ENCODE measurements at places on chromosomes 3 and 15. TPM values are rescaled to one million over a fixed set of nuclear protein-coding genes. Genes with fewer than 3 reads are reported as not detected.

SLC9C1 gene
- not detected for total RNA-seq

SERPINI2 gene
- not detected for total RNA-seq

GOLGA6L9 gene
- 0.76 TPM for total RNA-seq

PLSCR5 gene
- not detected for total RNA-seq

DNA sequence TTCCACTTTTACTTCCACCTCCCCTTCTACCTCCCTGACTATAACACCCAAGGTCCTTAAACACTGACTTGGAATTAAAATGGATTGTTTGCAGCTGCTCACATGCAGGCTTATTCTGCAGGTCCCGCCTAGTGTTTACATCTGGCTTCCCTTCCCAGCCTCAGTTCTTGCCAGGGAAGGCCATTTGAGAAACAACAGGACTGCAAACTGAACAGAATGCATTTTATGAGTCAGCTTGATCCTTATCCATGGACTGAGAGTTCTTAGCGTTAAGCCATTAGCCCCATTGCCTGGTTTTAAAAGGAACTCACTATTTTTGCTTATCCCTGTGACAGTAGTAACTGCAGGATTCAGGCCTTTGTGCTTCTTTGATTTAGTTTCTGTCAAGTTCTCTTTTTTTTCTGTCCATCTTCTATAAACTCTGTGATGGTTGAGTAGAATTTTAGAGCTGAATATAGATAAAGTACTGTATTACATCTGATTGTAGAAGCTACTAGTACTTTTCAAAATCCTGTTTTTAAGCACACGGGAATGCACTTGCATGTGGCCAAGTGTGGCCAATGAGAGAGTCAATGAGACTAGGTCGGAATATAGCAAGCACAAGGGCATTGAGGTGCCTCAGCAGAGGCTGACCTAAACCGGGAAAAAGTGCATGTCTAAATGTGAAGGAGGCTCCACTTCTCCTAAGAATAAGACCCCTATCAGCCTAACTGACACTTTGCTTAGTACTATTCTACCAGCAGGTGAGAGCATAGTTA is 106.4 kb downstream of the TUSC7 start:
- DNase-seq: peak; percentile 35

DNA sequence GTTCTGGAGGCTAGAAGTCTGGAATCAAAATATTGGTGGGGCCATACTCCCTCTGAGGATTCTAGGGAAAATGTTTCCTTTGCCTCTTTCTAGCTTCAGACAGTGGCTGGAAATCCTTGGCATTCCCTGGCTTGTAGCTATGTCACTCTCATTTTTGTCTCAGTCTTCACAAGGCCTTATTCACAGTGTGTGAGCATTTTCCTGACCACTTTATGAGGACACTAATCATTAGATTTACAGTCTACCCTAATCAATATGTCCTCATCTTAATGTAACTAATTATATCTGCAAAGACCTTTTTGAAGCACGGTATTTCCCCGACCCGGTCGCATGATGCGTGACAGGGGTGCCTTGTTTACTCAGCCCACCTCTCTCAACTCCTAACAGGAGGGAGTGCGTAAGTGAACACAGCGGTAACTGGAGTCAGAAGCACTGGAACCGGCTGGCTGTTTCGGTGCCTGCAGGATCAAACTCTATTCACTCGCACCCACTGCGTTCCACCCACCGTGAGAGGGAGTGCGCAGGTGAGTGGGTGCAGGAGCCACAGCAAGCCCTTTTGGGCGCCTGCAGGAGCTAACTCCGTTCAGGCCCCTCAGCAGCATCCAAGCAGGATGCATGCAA is 155.0 kb downstream of the EPHA3 start:
- no peak for DNase-seq

- peak; percentile 65 for DNase-seq
These were observed 54.5 kb upstream of the GOLGA6B start for GRCh38 chr15:72599855-72600464.

DNA sequence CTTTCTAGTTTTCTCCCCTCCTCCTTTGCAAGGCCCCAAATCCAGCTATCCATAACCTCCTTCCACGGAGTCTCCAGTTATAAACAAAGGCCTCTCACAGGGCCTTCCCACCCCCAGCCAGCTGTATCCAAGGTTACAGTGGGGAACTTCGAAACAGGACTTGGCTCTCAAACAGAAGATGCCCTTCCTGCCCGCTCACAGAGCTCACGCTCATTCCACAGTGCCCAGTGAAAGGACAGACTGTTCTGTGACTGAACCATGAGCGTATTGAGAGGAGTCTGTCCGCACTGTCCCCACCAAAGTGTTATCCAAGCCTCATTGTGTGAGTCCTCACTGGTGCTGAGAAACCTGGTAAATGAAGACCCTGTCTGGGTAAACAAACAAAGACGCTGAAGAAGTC is 35.4 kb downstream of the ARHGAP31 start:
- DNase-seq: no peak

- peak; percentile 14 for DNase-seq
These were observed 47.1 kb upstream of the MAPKBP1 start for GRCh38 chr15:41727143-41727542.

DNA sequence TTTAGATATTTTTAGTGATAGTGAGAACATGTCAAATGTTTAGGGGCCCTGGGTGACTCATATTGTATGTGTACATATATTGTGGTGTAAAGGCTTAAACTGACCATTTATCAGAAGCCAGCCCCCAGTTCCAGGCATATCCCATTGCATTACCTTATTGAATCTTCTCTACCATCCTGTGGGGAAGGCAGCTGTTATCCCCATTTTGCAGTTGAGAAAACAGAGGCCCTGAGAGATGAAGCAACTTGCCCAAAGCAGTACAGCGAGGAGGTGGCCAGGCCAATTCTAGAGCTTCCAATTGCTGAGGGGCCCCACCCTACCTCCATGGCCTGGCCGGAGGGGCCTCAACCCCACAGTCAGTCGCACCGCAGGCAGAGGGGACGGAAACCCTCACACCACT is 47.9 kb downstream of the ZNF710 start:
- DNase-seq: no peak

Data from GM23248 (cell line).